ENCODE measurements at places on chromosomes 1 and 21.

DNA sequence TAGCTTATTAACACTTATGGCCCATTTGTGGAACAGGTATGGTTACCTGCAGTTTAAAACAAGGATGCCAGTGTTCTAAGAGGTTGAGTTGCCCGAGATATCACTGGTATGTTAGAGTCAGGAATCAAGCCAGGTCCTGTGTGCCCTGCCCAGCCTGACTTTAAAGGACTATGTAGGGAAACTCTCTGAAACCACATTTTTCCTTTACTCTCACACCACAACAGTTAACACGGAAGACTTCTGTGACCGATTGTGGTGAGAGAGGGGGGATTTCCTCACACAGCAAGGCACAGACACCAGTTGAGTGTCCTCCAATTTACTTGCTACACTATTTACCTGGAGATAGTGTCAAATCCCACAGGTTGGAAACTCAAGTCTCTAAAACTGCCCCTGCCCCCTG, 47.8 kb downstream of the UCK2 start:
- no peak for DNase-seq

DNA sequence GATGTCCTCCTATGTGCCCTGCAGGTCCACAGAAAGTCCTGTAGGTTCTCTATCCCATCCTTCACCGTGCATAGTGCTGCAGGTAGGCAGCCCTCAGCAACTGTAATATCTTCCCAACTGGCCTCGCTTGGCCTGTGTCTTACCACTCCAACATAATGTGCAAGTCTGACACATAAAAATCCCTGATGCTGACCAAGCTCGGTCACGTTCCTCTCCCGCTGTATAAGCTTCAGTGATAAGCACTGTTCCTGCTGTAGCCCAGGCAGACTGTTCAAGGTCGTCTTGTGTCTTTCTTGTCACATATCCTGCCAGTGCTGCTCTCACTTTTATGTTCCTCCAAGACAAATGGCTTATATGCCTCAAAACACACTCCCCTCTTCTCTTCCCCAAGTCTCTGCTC, 19.4 kb upstream of the KCNE1 start:
- DNase-seq = no peak

- DNase-seq = no peak
These were observed 4.3 kb downstream of the FAM89A start for GRCh38 chr1:231035799-231036198.

GRCh38 chr1:203051841-203052324, 25.6 kb downstream of the PPFIA4 start:
- DNase-seq = no peak

DNA sequence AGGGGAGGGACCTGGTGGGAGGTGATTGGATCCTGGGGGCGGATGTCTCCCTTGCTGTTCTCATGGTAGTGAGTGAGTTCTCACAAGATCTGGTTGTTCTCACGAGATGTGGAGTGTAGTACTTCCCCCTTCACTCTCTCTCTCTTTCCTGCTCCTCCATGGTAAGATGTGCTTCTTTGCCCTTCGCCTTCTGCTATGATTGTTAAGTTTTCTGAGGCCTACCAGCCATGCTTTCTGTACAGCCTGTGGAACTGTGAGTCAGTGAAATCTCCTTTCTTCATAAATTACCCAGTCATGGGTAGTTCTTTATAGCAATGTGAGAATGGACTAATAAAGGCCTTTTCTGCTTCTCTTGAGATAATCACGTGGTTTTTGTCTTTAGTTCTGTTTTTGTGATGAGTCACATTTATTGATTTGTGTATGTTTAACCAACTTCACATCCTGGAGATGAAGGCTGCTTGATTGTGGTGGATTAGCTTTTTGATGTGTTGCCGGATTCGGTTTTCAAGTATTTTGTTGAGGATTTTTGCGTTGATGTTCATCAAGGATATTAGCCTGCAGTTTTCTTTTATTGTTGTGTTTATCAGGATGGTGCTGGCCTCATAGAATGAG, 45.5 kb downstream of the RABGAP1L start:
- no peak for DNase-seq

- DNase-seq = no peak
These were observed 48.0 kb downstream of the MAB21L3 start for GRCh38 chr1:116159177-116159576.

GRCh38 chr21:41315726-41316125, 875 bp upstream of the FAM3B start:
- DNase-seq = no peak

DNA sequence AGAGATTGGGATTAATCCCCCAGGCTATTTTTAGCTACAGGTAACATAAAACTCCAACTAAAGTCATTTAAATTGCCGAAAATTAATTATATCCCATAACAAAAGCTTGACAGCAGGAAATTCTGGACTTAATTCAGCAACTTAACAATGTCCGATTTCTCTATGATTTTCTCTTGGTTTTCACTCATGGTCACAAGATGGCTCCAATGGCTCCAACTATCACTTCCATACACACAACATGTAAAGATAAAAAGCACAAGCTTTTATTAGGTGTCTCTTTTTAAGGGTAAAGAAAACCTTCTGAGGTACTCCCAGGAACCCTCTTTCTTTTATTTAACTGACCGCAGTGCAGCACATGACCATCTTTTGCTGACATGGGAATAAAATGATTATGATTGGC, 363.5 kb upstream of the PTBP2 start:
- DNase-seq = no peak

GRCh38 chr1:12339811-12340543, 110.1 kb downstream of the VPS13D start:
- DNase-seq = no peak

GRCh38 chr1:62706985-62707743, 19.0 kb upstream of the DOCK7 start:
- DNase-seq = no peak

GRCh38 chr1:204296431-204296988, 63.2 kb downstream of the PLEKHA6 start:
- DNase-seq = no peak

GRCh38 chr1:66999640-67000400, 54.1 kb downstream of the SLC35D1 start:
- DNase-seq = no peak

- no peak for DNase-seq
These were observed 4.3 kb downstream of the MFN2 start for GRCh38 chr1:11984576-11984975.

GRCh38 chr1:37828410-37829074, 20.5 kb upstream of the YRDC start:
- no peak for DNase-seq

- DNase-seq = no peak
These were observed 118.8 kb downstream of the PSMG1 start for GRCh38 chr21:39064325-39065012.

DNA sequence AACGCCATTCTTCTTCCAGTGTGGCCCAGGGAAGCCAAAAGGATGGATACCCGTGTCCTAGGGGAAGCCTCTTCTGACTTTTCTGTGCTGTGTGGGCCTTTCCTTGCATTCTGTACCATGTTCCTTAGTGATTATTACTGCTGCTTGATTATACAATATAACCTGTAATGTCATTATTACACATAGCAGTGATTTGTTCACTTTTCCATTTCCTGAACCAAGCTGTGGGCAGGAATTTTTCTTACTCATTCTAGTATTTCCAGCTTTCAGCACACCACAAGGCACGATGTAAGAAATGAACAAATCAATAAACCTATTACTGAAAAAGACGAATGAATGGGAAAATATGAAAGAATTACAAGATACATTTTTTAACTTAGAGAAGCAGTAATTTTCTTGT, 8.4 kb upstream of the USP33 start:
- DNase-seq = no peak

- DNase-seq = no peak
These were observed 65.2 kb downstream of the ATP5PO start for GRCh38 chr21:33850401-33850800.

GRCh38 chr21:42527489-42528158, 14.0 kb downstream of the SLC37A1 start:
- peak; percentile 59 for DNase-seq

- DNase-seq = peak; percentile 79
These were observed 9.7 kb downstream of the CD2 start for GRCh38 chr1:116763787-116764465.
